ENCODE measurements at places on chromosomes 7 and 10. TPM values are rescaled to one million over a fixed set of nuclear protein-coding genes. Genes with fewer than 3 reads are reported as not detected.

- DNase-seq, result no peak
These were observed at the start of gene TUBB8 for GRCh38 chr10:48996-49395. TSS of gene TUBB8 (minus strand) at chr10:49296. CDS start at chr10:49238, 58 bp downstream.

DNA sequence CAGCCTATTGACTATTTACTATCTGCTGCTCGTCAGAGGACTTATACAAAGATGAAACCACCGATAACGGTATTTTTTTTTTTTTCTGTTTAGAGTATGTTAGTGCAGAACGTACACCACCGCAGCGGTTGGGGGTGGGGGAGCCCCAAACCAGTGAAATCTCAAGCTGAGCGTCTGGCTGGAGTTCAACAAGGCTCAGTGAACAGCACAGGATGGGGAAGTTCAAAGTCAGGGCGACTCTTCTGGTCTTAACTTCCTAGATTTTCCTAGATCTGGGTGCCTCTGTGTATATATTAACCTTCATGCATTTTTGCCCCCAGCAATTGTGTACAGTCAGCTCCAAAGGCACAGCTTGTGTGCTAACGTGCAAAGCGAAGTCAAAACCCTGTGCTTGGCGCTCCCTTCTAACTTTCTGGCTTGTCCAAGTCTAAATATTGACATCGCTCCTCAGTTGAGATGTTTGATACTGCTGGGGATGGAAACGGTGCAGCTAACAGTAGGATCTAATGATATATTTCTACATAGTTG, 1.1 kb downstream of the RHOBTB1 start:
- DNase-seq, result peak; percentile 70

DNA sequence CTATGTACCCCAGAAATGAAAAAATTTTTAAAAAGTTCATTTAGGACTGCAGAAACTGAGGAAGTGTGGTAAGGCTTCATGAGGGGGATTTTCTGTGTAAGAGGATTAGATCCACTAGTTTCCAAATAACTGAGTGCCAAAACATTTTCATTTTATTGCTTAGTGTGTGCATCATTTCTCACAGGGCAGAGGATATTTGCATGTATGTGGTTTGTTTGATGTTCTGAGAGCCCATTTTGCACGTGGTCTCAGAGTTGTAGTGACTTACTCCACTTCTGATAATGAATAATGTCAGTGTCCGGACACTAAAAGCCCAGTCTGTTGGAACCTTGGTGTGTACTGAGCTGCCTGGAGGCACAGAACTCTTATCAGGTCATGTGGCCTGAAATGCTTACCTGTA, 299.9 kb downstream of the AUTS2 start:
- DNase-seq, result no peak

GRCh38 chr10:104334965-104335650, 3.2 kb downstream of the ITPRIP start:
- no peak for DNase-seq

DNA sequence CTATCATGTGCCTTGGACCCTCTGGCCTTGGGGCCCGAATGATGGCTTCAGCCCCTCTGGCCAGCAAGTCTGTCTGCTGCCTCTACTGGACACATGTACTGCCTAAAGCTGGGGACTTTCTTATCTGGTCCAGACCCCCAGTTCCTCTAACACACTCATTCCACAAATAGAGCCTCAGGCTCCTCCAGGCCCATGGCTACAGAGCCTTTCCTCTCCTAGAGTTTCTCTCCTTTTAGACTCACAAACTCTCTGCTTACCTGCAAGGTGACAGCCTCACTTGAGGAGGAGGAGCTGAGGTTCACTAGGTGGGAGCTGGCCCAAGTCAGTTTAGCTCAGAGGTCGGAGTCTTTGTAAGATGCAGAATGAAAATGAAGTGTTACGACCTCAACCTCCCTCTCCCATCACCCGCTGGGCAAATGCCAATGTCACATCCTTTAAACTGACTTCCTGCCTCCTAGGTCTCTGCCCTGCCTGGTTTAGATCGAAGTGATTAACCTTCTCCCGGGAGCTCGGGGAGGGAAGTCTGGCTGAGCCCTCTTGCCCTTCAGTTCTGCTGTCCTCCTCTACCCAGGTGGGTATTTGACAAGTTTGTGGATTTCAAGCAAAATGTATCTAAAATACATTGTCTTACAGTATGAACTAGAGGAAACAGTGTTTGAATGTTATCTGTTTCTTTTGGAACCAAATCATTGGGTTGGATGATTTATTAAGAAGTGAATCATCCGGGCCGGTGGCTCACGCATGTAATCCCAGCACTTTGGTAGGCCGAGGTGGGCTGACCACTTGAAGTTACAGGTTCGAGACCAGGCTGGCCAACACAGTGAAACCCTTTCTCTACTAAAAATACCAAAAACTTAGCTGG, 71.9 kb upstream of the TNS3 start:
- no peak for DNase-seq

- DNase-seq, result no peak
These were observed 227.1 kb downstream of the ARHGAP12 start for GRCh38 chr10:31701546-31701945.

GRCh38 chr10:89341649-89342048, 13.9 kb downstream of the IFIT3 start:
- DNase-seq, result no peak

- DNase-seq, result no peak
These were observed 7.8 kb downstream of the RBP4 start for GRCh38 chr10:93593254-93593653.

DNA sequence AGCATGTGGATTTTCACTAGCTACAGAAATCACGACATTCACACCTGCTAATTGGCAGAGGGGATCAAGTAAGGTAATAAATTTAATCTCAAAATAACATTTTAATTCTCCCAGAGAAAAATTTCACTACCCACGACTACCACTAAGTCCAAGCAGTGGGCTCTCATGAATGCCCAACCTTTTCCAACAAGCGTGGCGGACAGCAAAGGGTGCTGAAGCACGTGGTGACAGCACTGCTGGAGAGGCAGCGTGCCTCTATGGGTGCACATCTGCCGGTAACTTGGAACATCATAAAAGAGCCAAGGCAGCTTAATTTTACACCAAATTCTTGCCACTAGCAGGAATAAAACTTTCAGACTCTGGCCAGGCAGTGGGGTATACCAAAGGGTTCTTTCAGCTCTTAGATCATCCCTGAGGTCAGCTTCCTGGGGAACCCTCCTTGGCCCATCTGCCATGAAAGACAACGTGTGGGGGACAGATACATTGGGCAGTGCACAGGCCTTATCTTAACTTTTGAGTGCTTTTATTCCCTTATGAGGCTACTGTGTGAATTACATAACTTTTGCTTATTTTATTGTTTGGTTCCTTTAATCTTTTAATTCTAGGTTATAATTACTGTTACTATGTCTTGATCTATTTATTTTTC, 206.7 kb upstream of the KCTD7 start:
- no peak for DNase-seq

- no peak for DNase-seq
These were observed 323.3 kb upstream of the KAT6B start for GRCh38 chr10:74502963-74503608.

GRCh38 chr7:69277366-69277765, 320.9 kb upstream of the AUTS2 start:
- DNase-seq, result no peak

DNA sequence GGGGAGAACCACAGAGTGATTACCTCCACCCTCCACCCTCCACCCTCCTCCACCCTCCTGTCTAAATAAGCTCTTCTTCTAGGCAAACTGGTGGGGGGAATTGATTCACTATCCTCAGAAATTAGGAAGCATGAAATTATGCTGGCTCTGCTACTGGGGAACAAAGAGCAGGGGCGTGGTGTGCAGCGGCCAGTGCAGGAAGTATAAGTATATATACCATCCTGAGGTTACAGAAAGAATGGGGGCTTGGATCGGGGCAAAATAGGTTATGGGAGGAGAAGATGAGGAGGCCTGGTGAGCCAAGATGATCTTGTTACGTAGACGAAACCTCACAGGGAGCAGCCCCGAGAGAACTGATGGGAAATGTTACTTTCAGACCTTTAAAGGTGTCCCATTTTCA, 49.1 kb downstream of the SYPL1 start:
- DNase-seq, result peak; percentile 28

DNA sequence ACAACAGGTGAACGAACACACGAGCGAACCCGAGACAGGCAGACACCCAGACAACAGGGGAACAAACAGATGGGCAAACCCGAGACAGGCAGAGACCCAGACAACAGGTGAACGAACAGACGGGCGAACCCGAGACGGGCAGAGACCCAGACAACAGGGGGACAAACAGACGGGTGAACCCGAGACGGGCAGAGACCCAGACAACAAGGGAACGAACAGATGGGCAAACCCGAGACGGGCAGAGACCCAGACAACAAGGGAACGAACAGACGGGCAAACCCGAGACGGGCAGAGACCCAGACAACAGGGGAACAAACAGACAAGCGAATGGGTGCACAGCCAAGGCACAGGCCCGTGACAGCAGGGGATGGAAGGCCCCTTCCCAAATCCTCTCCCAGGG, 264.7 kb downstream of the ELFN1 start:
- no peak for DNase-seq

GRCh38 chr10:51802030-51802429, 102.6 kb upstream of the CSTF2T start:
- DNase-seq, result no peak

DNA sequence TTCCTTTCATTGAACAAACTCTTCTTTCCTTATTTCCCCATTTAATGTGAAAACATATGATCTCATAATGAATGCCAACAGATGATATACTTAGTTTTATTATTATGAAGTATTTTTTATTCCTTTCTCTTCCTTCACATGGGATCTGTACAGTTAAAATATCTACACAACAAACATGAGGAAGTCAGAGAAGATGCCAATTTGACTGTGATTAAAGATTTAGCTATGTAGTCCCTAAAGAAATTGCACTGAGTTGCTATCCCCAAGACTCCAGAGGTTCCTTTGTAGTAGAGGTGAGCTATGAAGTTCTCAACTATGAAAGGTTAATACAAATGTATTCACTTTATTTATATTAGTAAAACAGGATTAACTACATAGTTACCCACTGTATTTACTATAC, 60.6 kb upstream of the LRRN3 start:
- DNase-seq, result no peak

GRCh38 chr10:124728071-124728829, 15.9 kb downstream of the FAM53B start:
- peak; percentile 73 for DNase-seq

DNA sequence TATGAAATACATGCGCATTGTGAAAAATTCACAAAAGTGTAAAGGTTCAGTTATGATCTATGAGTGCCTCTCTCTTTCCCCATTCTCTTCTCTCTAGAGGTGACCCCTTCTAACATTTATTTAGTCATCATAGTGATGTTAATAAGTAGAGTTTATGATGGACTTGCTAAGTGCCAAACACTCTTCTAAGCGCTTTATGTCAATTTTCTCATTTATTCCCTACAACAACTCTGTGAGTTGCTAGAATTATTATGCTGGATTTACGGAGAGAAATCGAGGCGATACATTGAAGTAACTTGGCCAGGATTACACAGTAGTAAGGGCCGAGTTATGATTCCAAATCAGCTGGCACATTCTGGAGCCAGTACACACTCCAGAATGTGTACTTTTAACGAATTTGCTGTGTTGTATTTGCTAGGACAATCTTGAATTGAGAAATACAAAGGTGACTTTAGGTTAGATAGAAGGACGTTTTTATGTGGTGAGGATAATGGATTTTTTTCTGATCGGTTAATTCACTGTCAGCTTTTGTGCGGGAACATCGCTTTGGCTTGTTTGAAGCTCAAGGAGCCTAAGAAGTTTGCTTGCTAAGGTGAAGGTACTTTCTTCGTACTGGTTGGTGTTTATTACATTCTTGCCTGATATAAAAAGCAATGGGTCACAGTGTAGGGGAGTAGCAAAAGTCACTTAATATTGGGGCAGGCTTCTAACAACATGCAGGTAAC, 1.4 kb downstream of the ATRNL1 start:
- DNase-seq, result no peak

GRCh38 chr7:33712020-33712414, 193.3 kb upstream of the BMPER start:
- no peak for DNase-seq

DNA sequence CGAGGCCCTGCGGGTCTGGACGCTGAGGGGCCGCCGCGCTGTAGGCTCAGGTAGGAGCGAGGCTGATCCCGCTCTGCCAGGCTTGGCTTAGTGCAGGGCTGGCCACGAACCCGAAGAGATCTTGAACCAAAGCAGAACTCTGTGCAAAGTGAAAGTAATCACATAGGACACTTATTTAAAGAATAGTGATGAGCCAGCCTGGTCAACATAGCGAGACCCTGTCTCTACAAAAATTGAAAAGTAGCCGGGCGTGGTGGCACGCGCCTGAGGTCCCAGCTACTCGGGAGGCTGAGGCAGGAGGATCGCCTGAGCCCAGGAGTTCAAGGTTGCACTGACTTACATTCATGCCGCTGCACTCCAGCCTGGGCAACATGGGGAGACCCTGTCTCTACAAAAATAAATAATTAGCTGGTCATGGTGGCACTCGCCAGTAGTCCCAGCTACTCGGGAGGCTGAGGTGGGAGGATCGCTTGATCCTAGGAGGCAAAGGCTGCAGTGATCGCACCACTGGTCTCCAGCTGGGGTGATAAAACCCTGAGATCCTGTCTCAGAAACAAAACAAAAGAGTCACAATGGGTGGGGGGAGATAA, 541 bp downstream of the ZSCAN25 start:
- DNase-seq, result no peak

GRCh38 chr7:123041101-123041500, 45.6 kb upstream of the TAS2R16 start:
- DNase-seq, result no peak

DNA sequence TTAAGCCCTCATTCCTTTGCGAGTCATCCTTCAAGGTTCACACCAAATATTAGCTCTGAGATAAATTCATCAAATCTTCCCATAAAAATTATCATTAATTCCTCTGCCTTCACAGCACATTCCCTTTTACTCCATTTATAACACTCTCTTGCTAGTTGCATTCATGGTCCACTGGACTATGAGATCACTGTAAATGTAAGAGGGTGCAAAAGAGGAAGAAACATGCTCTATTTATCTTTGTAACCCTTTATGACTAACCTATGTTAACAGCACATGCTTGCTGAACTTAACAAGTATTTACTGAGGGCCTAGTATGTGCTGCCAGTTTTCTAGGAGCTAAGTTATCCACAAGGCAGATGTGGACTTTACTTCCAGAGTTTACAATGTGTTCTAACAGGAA, 86.7 kb upstream of the TMEM168 start:
- no peak for DNase-seq

DNA sequence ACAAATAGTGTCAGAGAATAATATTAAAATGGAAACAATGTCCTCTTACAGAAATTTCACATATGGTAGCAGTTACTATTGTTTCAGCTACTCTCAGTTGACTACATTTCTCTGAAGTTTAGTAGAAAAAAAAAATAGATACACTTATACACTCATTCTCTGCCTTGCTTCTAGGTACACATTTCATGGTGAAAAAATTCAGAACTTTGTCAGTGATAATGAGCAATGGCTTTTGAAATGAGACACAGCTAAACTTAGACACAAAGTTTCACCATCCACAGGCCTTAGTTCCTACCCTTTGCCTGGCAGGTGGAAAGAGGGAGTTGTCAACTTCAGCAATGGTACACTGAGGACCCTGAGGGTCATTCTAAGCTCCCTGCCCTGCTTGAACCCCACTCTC, 69.2 kb downstream of the CPVL start:
- no peak for DNase-seq

The CDHR3 gene
- 5.7 TPM for total RNA-seq

The PKD2L1 gene
- total RNA-seq, result not detected

The SFRP5 gene
- not detected for total RNA-seq

The ERVW-1 gene
- total RNA-seq, result not detected

The PIK3AP1 gene
- total RNA-seq, result 5.9 TPM

The TRPV5 gene
- total RNA-seq, result not detected

The SFTPD gene
- total RNA-seq, result not detected

The PRTFDC1 gene
- 3.6 TPM for total RNA-seq

The LFNG gene
- total RNA-seq, result 102 TPM

The PAPSS2 gene
- 14.8 TPM for total RNA-seq

The EEPD1 gene
- 14.0 TPM for total RNA-seq

The ITPRID1 gene
- not detected for total RNA-seq

The MYH16 gene
- total RNA-seq, result not detected

The KIFBP gene
- 25.3 TPM for total RNA-seq

Data from ascending aorta (tissue), 2 donors.